ENCODE measurements at places on chromosomes 1 and 21.

DNA sequence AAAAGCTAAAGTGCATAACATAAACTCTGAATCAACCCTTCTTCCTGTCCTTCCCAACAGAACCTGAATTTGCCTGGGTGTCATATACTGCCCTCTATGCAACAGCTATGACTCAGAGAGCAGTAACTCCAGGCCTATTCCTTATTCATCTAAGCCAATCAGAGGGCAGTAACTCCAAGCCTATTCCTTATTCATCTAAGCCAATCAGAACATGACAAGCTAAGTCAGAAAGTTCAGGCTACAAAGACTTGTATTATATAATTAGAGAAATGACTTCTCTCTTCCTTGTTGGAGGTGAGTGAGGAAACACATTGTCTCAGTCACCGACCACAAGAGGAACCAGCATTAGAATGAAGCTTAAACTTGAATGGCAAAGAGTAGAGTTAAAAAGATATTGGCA, 26.2 kb upstream of the TADA1 start:
- no peak for DNase-seq

GRCh38 chr1:6597777-6598131, 4.9 kb downstream of the KLHL21 start:
- no peak for DNase-seq

DNA sequence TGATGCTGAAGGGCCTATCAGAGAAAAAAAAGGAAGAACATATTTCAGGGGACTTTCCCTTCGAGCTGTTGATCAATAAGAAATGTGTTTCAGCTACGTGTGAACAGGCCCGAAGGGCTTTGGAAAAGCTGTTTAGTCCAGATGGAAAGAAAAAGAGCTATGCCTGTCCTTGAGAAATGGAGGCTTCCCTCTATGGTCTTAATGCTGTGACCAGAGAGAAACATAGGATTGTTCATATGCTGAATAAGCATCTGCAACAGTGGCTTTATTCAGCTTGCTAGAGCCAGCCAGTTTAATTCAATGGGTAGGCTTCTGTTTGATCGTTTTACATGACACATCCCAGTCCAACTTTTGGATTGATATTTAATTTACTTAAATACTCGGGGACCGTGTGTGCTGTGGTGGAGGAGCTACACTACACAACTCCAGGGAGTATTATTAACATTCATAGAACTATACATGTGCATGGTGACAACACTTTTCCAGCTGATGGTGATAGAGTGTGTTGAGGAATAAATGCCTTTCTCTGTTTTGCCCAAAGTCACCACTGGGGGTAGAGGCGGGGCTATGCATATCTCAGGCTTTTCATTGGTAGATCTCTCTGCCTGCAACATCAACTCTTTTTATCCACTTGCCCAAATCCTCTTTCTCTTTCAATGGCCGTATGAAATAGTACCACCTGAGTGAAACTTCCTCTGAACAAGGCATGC, 106.7 kb upstream of the C8B start:
- DNase-seq = no peak

DNA sequence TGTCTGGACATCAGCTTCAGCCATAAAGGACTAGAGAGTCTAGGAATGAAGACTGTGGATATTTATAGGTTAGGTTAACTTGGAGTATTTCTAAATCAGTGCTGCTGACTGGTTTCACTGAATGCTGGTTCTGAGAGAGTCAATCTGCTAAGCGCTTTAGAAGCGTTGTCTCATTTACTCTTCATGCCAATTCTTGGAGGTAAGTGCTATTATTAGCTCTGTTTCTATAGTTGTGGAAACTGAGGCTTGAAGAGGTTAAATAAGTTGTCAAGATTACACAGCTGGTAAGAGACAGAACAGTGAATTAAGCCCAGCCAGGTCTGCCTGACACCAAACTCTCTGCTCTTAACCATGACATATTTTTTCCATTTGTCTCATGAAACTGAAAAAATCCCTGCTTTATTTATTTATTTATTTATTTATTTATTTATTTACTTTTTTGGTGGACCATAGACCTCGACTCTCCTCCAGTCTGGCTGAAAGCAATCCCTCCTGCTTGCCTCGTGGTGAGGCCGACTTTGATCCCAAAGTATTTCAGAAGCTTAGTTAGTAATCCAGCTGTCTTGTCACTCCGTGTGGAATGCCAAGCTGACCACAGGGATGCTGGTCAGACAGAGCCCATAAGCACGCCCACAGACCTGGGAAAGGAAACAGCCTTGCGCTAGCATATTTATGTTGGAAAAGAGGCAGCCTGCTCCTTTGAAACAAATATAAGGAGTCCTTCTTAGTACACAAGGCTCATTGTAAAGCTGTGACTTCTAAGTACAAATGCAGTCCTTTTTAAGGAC, 16.9 kb downstream of the NTMT2 start:
- no peak for DNase-seq

DNA sequence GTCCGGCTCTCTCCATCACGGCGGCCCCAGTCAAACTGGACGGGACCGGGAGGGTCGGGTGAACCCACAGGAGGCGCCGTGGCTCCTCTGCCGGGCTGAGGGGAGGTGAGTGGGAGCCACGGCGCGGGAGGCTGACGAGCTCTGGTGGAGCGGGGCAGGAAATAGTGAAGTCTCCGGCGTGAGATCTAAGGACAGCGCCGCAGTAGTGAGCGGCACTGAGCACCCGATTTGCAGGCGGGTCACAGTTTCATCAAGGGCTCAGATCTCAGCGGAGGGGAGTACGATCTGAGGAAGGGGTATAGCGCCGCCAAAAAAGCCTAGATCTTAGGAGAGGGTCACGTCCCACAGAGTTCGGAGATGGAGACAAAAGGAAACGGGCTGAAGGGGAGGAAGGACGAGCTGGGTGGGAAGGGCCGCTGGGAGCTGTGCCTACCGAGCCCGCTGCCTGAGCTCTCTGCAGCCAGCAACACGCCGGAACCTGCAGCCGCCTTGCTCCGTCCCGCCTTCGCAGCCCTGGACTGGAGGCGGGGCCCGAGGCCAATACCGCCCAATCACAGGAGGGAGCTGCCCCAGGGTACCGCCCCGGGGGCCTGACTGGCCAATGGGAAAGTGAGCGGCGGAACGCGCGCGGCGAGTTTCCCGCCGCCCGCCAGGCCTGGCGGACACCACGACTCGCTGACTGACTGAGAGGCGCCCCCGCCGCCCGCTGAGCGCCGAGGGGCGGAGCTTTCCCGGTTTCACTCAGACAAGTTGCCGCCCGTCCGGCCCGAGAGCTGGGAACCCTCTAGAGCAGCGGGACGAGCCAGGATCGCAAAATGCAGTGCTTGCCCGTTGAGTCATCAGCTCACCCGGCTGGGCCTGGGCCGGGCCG, 1.9 kb downstream of the SFN start:
- DNase-seq = peak; percentile 91

DNA sequence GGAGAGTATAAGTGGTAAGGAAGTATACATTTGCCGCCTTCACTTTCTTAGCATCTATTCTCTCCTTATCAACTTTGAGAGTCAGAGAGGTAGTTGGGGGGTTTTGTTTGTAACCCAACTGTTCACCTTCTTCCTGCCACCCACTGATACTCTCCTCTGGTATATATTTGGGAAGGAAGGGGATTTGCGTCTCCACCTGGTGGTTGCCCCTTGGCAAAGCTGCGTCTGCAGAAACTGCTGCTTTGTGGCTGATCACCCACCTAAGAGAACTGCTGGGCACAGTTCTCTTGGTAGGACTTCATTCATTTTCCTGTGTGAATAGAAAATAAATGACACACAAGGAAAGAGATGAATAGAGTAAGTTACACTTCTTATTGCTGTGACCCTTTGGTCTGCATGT, 87.0 kb downstream of the SYT14 start:
- DNase-seq = no peak

- DNase-seq = no peak
These were observed 35.9 kb upstream of the ARHGEF16 start for GRCh38 chr1:3418600-3418999.

GRCh38 chr21:39097335-39097861, 85.9 kb downstream of the PSMG1 start:
- DNase-seq = no peak

DNA sequence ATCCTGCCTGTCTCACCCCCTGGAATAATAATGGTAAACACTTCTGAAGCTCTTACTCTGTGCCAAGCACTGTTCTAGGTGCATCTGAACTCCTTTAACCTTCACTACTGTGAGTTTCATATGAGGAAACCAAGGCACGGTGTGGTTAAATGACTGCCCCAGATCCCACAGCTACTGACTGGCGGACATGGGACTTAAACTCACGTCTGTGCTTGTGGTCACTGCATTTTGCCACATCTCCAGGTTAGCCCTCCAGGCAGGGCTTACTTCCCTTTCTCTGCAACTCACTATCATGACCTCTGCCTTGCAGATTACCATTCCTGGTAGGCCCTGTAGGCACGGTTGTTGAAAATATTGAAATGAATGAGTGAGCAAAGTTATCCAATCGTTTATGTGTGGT, 83.4 kb downstream of the ADSS2 start:
- no peak for DNase-seq

- DNase-seq = peak; percentile 91
These were observed 5.1 kb downstream of the ZC3H12A start for GRCh38 chr1:37479255-37480124.

DNA sequence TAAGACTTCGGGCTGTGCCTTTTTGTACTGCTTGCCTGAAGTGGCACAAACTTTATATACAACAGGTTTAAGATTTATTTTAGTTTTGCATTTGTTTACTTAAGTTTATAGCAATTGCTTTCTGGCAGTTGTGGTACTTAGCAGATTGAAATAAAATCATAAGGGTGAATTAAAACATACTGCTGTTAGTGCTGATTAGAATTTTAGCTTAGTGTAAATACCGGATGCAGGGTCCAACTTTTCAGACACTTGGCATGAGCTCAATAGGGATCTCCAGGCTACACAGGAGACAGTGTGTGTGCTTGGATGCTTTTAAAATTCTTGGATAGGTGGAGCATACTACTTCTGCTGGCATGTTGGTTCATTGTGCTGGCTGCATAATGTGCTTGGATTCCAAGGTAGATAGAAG, 159.6 kb downstream of the NFIA start:
- DNase-seq = no peak

- no peak for DNase-seq
These were observed 33.8 kb upstream of the EYA3 start for GRCh38 chr1:28122183-28122582.

DNA sequence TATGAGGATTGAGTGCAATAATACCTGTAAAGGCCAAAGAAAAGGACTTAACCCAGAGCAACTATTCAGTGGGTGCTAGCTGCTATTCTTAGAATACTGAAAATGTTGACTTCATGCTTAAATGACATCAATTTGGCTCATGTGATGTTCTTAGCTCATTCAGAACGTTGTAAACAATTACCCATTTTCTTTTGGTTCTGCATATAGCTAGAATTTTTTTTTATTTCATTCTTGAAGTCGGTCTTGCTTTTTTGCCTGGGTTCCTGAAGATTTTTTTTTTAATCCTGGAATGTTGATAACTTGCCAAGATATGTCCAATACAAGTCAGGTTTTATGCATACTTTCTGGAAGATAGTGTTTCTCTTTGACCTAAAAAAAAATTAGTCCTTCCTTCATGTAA, 772.0 kb downstream of the LTN1 start:
- no peak for DNase-seq

DNA sequence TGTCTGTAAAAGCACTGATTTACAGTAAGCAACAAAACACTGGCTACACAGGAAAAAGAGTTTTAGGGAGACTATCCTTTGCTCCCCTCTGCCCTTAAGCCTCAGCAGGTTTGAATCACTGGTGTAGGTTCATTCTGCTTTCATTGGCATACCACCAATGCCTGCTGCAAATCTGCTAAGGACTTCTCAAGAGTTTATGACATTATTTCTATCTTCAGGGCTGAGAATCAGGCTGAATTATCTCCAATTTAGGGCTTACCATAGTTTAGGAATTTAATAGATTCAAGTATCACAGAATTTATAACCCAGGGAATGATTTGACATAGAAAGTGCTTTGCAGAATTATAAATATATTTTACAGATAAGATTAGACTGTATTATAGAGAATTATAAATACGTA, 6.7 kb upstream of the ZBTB18 start:
- no peak for DNase-seq

GRCh38 chr1:56329970-56330369, 249.4 kb downstream of the PLPP3 start:
- no peak for DNase-seq

- DNase-seq = no peak
These were observed 36.0 kb downstream of the RRP1 start for GRCh38 chr21:43825242-43825935.

- DNase-seq = no peak
These were observed 3.5 kb upstream of the IGSF8 start for GRCh38 chr1:160101717-160102522.

GRCh38 chr1:187631984-187632383, 803.2 kb downstream of the PLA2G4A start:
- DNase-seq = no peak

DNA sequence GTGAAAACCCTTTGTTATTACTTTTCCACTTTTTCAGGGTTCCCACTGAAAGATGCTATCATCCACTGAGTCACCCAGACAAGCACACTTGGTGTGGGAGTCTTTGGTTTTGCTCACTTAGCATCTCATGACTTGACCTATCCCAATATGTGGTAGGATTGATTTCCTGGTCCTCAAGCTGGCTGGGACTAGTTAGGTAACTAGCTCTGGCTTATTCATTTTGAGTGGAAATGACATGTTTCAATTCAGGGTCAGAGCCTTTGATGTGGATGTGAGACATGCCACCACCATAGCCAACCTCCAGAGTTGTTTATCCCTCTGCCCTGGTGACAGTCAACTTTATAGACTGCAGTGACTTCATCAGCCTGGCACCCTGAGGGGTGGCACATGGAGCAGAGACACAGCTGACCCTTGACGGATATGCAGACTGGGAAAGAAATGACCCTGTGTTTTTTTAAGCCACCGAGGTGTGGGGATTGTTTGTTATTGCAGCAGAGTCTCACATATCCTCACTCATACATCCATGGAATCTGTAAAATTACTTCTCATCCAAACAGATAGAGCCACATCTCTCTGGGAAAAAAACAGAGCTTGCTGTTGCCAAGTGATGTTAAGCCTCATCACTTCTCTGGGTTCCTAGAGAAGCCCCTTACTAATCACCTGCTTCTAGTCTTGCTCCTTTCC, 699.9 kb downstream of the MATN1 start:
- no peak for DNase-seq

DNA sequence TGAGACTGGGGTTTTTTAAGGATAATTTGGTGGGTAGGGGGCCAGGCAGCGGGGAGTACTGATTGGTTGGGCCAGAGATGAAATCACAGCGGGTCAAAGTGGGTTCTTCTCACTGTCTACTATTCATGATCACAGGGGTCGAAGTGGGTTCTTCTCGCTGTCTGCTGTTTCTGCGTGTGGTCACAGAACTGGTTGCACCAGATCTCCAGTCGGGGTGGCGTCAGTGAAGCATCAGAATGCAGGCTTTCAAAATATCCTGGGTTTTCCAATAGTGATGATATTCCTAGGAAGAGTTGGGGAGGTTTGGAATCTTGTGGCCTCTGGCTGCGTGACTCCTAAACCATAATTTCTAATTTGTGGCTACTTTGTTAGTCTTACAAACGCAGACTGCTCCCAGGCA, 45.1 kb downstream of the TRPM2 start:
- DNase-seq = no peak

GRCh38 chr1:198918920-198919319, 280.1 kb downstream of the PTPRC start:
- no peak for DNase-seq
